ENCODE measurements at places on chromosomes 4 and X.

- H3K36me3 ChIP-seq: no peaks in the 10 kb centered on the region
- no peaks in the 10 kb centered on the region for H3K4me1 ChIP-seq
- DNase-seq: no peak
- H3K27me3 ChIP-seq: no peaks in the 10 kb centered on the region
These were observed 9.5 kb upstream of the GUCY1A1 start for GRCh38 chr4:155657169-155657568.

- no peaks in the 10 kb centered on the region for H3K27me3 ChIP-seq
- H3K27ac ChIP-seq: no peak overlapping the region
- H3K4me3 ChIP-seq: no peak overlapping the region
- no peaks in the 10 kb centered on the region for H3K4me1 ChIP-seq
- H3K36me3 ChIP-seq: no peaks in the 10 kb centered on the region
These were observed 1040.7 kb downstream of the RAPGEF2 start for GRCh38 chr4:160143574-160143973.

- no peak for DNase-seq
- no peaks in the 10 kb centered on the region for H3K4me1 ChIP-seq
- no peaks in the 10 kb centered on the region for H3K27me3 ChIP-seq
- H3K4me3 ChIP-seq: no peak overlapping the region
- H3K36me3 ChIP-seq: no peaks in the 10 kb centered on the region
These were observed 85.9 kb downstream of the MAOA start for GRCh38 chrX:43741843-43742573.

DNA sequence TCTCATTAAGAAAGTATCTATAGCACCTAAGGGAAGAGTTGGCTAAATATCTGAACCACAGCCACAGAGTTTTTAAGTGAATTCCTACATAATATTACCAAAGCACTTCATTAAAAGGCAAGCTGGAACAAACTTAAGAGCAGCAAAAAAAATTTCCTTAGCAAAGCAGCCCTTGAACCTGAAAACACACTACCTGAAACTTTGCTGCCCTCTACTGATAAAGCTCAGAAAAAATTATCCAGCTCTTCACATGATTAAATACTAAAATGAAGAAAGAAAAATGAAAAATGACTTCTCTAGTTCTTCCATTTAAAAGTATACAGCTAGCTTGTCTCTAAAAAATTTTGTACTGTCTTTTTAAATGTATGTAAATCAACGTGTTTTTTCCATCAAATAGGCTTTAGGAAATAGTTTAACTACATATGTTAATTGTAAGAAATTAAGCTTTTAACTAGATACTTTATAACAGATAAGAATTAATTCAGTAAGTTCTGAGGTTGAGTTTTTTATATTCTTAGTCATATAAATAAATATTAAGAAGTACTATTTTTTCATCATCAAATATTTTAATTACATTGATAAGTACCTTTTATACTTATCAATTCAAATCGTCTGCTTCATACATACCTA is 156.1 kb downstream of the STPG2 start:
- H3K4me3 ChIP-seq: no peak overlapping the region
- no peak overlapping the region for H3K27ac ChIP-seq
- DNase-seq: peak; percentile 2
- no peaks in the 10 kb centered on the region for H3K36me3 ChIP-seq
- H3K27me3 ChIP-seq: no peaks in the 10 kb centered on the region

GRCh38 chr4:7355795-7356194 is 78.9 kb downstream of the PSAPL1 start:
- H3K4me3 ChIP-seq: no peak overlapping the region
- no peak for DNase-seq
- no peaks in the 10 kb centered on the region for H3K4me1 ChIP-seq
- H3K27me3 ChIP-seq: no peaks in the 10 kb centered on the region
- H3K27ac ChIP-seq: no peak overlapping the region

DNA sequence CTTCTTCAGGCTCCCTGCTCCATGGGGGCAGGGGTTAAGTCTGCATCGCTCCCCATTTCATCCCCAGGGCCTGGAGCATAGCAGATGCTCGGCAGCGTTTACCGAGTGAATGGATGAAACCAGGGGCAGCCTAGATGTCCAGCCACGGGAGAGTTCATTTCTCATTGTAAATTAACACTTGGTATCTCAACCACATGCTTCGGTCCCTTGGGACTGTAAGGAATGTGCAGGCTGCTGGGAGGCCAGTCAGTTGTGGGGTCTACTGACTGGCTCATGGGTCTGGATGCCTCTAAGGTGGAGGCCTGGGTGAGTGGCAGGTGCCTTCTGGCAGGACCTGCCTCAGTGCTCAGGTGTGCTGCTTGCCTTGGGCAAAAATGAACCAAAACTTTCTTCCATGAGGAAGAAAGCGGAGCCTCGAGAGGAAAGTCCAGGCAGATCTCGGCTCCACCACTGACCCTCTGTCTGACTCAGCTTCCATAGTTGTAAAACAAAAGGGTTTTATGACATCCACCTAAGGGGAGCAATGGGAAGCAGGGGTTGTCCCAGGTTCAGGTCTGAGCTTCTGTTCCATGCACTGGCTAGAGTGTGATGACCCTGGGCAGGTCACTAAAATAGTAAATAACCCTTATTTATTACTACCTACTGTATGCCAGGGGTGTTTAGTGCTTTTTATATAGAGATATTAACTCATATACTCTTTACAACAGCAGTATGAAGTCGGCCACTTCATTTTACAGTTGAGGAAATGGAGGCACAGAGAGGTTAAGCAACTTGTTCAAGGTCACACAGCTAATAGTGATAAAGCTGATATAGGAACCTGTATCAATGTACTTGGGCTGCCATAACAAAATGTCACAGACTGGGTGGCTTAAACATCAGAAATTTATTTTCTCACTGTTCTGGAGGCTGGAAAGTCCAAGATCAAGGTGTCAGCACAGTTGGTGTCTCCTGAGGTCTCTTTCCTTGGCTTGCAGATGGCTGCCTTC is 144.3 kb upstream of the STX18 start:
- H3K36me3 ChIP-seq: no peaks in the 10 kb centered on the region
- no peak overlapping the region for H3K4me3 ChIP-seq
- H3K27me3 ChIP-seq: no peaks in the 10 kb centered on the region
- no peaks in the 10 kb centered on the region for H3K4me1 ChIP-seq
- no peak overlapping the region for H3K27ac ChIP-seq
- no peak for DNase-seq

GRCh38 chr4:88219099-88219498 is 60.7 kb upstream of the ABCG2 start:
- H3K4me3 ChIP-seq: no peak overlapping the region
- DNase-seq: peak; percentile 30
- no peaks in the 10 kb centered on the region for H3K36me3 ChIP-seq
- no peaks in the 10 kb centered on the region for H3K27me3 ChIP-seq
- H3K27ac ChIP-seq: no peak overlapping the region

- no peaks in the 10 kb centered on the region for H3K4me1 ChIP-seq
- no peaks in the 10 kb centered on the region for H3K36me3 ChIP-seq
- no peak overlapping the region for H3K27ac ChIP-seq
- no peak for DNase-seq
- no peak overlapping the region for H3K4me3 ChIP-seq
These were observed 155.1 kb downstream of the NR3C2 start for GRCh38 chr4:148287111-148287510.

DNA sequence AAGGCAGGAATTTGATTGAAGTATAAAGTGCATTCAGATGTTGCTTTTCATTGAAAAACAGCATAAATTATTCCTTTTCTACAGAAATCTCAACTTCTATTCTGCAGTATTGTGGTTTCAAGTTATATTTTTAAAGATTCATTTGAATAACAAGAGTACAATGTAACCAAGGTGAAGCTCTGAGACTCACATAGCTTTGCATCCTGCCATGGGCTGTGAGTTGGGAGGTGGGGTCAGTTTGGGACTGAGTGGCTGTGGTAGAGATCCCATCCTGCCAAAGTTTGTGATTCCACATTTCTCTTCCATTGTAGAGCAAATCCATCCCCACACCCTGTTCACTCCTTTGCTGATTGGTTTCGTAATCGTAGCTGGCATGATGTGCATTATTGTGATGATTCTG is 69.2 kb downstream of the KIT start:
- no peak overlapping the region for H3K27ac ChIP-seq
- DNase-seq: no peak
- no peaks in the 10 kb centered on the region for H3K36me3 ChIP-seq
- H3K27me3 ChIP-seq: no peaks in the 10 kb centered on the region
- no peak overlapping the region for H3K4me3 ChIP-seq
- no peaks in the 10 kb centered on the region for H3K4me1 ChIP-seq

Measured in thymus (tissue), 14 donors.